ENCODE measurements at places on chromosomes 1 and 21.

DNA sequence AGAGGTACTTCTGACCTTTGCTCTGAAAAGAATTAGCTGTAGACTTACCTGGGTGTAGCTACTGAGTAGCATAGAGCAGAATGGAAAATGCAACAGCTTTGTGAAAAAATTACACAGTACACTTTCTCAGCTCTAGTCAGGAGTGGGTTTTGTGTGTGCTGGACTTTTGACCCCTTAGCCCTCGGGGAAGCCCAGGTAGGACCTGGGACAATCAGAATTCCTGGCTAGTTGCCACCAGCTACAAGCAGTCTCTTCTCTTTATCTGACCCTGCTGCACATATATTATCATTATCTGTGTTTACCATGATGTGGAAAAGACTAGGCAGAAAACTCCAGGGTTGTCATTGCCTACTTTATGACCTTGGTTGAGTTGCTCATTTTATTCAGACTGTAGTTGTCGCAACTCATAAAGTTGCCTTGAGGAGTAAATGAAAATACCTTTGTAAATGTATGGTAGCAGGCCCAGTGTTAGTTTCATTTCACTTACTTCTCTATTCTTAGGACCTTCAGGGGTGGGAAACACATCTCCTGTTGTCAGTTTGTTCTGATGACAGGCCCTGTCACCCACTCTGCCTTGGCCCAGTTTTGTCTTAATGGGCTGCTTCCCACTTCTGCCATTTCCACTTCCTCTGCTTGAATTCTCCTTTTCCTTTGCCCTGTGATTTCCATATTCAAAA is 5.4 kb downstream of the NEK7 start:
- no peak for DNase-seq

DNA sequence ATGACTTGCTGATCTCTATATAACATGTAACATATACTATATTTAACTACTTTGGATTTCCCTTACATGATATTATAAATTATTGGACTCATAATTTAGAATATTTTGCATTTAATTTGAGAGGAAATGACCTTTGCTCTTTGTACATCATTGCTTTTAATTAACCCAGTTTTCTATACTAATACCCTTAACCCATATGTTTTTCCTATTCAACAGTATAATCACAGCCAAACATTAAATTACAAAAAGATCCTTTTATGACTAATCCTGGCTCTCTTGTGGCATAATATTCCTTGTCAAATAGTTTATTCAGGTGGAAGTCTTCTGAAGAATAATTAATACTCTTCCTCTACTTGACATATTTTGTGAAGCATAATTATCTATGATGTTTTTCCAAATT is 56.0 kb upstream of the GPR52 start:
- DNase-seq = no peak

DNA sequence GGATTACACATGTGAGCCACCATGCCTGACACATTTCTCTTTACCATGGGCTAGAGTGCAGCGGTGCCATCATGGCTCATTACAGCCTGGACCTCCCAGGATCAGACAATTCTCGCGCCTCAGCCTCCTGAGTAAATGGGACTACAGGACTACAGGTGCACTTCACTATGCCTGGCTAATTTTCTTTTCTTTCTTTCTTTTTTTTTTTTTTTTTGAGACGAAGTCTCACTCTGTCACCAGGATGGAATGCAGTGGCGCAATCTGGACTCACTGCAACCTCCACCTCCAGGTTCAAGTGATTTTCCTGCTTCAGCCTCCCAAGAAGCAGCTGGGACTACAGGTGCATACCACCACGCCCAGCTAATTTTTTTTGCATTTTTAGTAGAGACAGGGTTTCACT is 14.8 kb upstream of the KIF1B start:
- no peak for DNase-seq

DNA sequence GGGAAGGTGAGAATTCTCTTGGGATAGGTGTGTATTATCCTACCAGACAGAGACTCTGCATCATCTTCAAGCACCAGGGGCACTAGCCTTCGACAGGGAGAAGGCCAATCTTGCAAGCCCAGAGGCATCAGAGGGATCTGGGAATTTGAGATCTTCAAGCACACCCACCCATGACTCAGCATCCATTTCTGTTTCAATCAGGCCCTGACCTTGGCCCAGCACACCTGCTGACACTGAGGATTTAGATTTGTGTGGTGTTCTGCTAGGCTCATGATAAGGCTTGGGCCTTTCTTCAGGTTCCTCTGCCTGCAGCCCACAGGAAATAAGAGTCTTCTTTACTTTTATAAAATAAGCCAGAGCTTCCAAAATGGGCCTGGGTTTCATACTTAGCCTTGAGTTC is 6.6 kb upstream of the PCP4 start:
- DNase-seq = no peak

GRCh38 chr1:61047061-61047460 is 35.3 kb upstream of the NFIA start:
- no peak for DNase-seq

Measured in astrocyte of the cerebellum (primary cell).